ENCODE measurements at places on chromosomes 1 and 21.

DNA sequence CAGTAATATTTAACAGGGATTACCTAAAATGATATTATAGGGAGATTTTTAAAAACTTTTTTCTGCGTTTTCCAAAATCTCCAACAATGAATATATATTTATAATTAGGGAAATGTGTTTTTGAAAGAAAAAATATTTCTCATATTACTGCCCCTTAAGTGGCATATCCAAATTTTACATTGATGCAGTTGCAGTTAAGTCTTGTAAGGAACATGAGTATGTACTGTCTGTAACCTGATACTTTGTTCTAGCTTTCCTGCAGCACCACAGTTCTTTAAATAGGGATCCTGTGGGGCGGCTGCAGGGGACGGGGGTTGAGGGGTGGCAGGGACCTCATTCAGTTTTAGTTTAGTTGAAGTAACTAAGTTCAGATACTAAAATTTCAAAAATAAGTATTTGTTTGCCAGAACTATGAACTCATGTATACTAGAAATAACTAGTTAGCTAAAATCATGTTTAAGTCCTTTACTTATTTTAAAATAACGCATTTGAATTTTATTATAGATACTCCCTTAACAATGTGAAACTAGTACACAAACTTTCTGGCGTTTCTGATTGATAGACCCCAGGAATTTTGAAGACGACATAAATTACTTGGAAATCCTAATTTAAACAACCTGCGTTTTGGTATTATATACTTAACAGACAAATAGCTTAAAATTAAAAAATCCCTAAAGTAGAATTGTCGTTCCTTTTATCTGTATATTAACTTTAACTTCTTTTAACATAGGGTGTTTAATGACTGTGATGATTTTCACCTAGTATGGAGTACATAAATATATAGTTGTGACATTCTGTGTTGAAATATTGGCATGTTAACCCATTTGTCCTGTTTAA lies 639 bp upstream of the DNAJB4 start:
- DNase-seq = peak; percentile 74

DNA sequence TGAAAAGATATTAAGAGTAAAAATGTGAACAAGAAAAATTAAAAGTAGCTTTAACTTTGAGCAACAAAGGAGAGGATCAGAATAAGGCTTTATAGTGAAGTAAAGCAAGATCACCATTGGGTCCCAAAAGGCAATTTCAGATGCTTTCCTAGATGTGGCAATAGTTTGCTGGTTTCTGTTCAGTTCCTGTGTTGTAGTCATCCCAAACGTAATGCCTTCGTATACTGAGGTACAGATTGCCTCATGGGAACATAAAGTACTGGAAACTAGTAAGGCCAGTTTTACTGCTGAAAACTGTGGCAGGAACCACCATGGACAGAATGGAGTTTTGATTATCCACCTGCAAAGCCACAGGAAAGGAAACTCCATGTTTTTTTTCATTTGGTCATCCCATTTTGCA lies 283.5 kb upstream of the SGIP1 start:
- no peak for DNase-seq

GRCh38 chr1:75745276-75745675 lies 20.8 kb downstream of the ACADM start:
- DNase-seq = no peak

DNA sequence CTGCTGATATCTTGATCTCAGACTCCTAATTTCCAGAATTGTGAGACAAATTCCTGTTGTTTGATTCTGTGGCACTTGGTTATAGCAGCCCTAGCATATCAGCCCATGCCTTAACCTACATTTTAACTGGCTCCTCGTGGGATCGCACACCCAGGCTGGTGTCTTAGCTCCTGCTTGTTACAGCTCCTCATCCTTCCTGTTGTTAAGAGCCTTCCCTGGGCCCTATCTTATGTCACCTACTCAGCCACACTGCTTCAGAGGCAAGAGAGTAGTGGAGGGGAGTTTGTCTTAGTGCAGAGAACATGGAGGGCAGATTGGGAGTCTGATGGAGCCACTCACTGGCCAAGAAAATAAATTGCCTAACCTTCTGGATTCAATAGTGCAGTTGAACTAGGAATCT lies 131.0 kb downstream of the ROR1 start:
- DNase-seq = no peak

GRCh38 chr1:159965263-159965662 lies 11.2 kb upstream of the SLAMF9 start:
- no peak for DNase-seq

- no peak for DNase-seq
Measured at GRCh38 chr1:5597991-5598823, 394.0 kb downstream of the NPHP4 start.

DNA sequence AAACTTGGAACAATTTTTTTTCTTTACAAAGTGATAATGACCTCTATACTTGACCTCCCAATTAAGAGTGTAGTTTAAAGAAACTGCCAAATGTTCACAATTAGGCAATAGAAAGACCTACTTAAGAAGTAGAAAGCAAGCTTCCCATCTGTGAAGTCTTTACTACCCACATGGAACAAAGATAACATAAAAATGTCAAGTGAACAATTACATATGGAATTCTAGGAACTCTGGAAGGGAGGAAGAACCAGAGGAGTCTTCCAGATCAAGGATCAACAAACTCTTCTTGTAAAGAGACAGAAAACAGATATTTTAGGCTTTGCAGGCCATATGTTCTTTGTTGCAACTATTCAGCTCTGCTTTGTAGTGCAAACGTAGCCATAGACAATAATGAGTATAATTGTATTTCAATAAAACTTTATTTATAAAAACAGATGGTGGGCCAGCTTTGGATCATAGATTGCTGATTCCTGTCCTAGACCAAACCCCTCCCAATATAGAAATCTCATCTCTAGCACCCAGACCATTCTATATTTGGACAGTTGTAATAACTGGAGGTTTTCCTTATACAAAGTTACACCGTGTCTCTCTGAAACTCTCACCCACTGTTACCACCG lies 68.4 kb upstream of the MAGI3 start:
- DNase-seq = no peak

GRCh38 chr21:33687634-33688033 lies 45.3 kb downstream of the ITSN1 start:
- no peak for DNase-seq
